ENCODE measurements at places on chromosomes 5 and 9. TPM values are rescaled to one million over a fixed set of nuclear protein-coding genes. Genes with fewer than 3 reads are reported as not detected.

The SPATA31A5 gene
- not detected for total RNA-seq

The GLDC gene
- not detected for total RNA-seq

The ENTPD8 gene
- total RNA-seq, result not detected

The MEIKIN gene
- 3.6 TPM for total RNA-seq

The AJM1 gene
- total RNA-seq, result 2.8 TPM

The TAS2R1 gene
- not detected for total RNA-seq

The FAM78A gene
- 93.5 TPM for total RNA-seq

The FREM1 gene
- total RNA-seq, result not detected

The STPG3 gene
- not detected for total RNA-seq
